ENCODE measurements at places on chromosomes 2 and 18. TPM values are rescaled to one million over a fixed set of nuclear protein-coding genes. Genes with fewer than 3 reads are reported as not detected.

GRCh38 chr2:201093573-201093972 is 21.8 kb downstream of the NDUFB3 start:
- no peak for ATAC-seq

DNA sequence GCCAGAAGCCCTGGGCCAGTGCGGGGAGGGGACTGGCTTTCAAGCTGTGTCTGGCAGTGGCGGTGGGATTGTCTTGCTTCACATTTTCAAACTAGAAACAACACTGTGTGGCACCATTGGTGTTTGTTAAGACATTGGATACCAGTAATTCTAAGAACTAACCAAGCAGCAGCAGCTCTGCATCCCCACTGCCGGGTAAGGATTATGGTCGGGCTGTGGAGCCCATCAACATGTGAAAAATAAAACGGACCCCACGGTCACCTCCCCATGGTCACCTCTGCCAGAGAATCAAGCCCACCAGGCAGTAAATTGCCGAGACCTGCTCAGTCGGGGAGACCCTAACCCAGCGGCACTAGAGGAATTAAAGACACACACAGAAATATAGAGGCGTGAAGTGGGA is 65.3 kb downstream of the C18orf63 start:
- no peak for ATAC-seq

The GAL3ST2 gene
- not detected for total RNA-seq

The ANO7 gene
- total RNA-seq: 0.12 TPM

The PCARE gene
- 0.08 TPM for total RNA-seq

The ITGB6 gene
- 24.2 TPM for total RNA-seq

Data from esophagus mucosa (tissue), 1 donor.